ENCODE measurements at places on chromosomes 5 and 9.

DNA sequence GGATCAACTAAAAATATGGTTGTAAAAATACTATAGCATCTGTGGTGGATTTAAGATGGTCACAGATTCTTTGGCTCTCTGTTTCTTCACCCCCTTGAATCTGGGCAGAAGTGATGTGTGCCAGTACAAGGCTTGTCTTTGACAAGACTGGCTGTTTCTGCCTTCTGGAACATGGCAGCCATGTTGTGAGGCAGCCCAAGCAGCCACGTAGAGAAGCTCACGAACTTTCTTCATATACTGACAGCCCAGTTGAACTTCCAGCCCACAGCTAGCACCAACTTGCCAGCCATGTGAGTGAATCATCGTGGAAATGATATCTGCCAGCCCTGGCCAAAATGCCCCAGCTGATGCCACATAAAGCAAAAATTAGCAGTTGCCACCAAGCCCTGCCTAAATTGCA, 110.8 kb downstream of the BOD1 start:
- DNase-seq = no peak

GRCh38 chr9:33677961-33678360, 117.4 kb upstream of the PRSS3 start:
- no peak for DNase-seq

DNA sequence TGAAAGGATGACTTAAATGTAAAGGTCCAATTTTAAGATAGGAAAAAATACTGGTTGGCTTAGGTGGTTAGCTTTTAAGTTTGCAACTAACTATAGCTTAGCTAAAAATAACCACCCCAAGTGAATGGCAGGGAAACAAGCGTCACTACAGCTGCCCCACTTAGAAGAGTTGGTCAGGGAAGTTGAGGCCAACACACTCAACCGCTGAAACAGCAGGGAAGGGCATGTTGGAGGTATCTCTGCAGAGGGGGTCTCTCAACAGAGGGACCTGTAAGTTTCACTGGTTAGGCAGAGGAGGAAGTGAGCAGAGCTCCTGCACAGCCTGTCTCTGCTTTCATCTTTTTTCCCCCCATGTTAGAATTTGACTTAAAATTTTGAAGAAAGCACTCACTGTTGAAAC, 75.3 kb downstream of the LHFPL2 start:
- no peak for DNase-seq

DNA sequence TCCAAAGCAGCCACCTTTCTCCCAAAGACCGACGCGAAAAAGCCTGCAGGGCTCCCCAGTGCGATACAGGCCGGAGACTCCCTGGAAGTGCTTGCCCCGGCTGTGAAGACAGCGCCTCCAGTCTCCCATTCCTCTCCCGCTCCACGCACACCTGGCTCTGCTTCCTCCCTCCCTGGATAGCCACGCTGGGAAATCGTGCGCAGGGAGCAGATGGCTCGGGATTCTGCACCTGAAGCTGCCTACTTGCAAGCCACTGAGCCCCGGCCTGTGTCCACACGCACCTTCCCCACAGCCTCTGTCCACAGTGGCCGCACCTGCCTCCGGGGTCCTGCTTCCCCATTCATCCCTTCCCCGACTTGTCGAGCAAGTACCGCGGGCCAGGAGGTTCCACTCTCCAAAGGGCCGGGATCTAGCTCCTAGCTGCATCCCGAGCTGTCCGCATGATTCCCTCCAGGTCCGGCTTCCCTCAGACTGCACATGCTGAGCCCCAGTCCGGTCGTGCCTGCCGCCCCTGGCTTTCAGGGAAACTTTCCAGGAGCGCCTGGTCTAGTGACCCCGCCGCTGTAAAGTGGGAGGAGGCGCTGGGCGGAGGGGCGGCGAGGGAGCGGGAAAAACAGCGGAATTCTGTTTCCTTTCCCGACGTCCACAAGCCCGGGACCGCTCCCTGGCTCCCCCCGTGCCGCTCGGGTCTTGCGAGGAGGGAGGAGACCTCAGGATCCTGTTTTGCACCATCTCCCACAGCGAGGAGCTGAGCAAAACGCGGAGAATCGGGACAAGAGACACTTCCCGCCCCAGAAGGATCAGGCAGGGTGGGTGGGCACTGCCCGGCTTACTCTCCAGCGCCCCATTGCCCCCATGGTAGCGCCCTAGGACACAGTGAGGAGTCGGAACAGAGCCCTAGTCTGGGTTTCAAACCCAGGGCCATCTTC, 2.0 kb downstream of the SEMA6A start:
- DNase-seq = no peak

DNA sequence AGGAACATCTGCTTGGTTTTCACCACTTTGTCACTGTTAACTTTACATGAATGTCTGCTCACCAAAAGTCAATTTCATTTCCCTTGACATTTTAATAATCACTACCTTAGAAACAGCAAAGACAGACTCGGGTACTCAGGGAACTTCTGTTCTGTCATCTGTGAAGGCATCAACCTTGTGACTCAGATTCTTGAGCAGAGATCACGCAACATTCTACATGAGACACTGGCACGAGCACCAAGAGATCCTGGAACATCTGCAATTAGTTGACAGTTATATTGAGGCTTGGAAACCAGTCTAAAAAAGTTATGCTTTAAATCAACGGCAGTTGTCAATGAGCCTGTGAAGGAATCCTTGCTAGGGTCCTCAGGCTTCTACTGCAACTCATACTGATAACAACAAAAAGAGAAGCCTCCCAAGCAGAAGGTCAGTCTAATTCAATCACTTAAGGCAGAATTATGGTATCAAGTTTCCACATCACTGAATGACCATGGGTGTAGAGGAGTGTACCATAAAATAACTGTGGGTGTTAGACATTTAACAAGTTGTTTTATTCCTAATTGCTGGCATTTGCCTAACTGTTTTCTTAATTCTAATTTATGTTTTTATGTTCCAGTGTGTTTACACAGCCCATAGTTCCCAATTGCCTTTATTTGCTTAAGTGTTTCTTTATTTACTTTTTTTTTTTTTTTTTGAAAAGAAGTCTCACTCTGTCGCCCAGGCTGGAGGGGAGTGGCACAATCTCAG, 3.3 kb upstream of the PBX3 start:
- DNase-seq = peak; percentile 65

DNA sequence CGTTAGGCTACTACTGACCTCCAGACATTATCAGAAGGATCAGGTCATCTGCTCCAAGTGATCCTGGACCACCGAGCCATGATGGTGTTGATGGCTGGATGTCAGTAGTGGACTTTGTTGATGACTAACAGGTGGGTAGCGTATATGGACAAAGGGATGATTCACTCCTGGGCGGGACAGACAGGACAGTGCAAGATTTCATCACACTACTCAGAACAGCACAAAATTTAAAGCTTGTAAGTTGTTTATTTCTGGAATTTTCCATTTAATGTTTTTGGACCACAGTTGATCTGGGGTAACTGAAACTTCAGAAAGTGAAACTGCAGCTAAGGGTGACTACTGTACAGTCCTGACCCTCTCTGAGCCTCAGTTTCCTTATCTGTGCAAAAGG, 12.7 kb downstream of the PDGFRB start:
- peak; percentile 95 for DNase-seq

DNA sequence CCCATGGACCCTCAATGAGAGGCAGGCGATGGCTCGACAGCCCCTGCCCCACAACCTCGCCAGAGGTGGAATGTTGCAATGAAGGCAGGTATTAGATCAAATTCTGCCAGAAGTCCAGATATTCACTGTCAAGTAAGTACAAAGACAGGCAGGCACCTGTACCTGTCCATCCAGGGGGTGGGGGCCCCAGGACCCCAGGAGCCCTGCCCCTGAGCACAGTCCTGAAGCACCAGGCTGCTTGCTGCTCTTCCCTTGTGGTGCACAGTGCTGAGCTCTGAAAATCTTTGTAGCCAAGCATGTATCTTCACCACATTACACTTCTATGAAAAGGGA, 26.2 kb upstream of the HMCN2 start:
- no peak for DNase-seq

DNA sequence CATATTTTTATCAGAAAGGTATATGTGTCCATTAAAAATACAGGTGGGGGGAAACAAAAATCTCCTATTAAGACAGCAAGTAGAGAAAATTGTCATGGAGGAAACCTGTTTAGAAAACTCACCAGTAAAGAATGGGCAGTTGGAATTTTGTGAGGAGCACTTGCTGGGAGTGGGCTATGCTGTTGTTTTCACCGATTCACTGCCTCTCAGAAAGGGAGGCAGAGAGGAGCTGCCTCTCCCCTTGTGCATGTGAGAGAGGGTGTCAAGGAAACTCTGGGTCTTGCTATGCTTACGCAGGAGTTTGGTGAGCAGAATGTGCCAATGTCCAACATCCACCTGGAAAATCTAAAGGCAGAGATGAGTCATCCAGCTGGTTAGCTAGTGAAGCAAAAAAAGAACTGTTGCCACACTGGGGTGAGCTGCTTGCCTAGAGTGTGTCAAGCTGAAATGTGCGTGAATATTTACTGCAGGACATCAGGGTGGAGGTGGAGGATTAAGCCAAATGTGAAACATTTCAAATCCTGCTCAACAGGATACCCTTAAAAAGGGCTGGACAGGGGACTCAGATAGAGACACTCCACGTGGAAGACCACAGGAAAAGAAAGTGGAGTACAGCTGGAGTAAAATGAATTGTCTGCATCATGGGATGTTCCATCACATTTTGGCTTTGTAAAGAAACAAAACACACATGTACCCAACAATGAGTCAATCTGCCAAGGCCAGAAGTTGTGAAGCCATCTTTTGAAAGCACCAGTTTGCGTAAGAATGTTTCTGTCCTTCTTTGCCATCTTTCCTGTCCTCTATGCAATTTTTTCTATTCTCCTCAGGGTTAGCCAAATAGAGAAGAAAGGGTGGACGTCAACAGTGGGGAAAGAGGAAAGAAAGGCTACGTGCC, 449.7 kb upstream of the MPDZ start:
- DNase-seq = peak; percentile 57
